ENCODE measurements at places on chromosomes 1 and 21.

DNA sequence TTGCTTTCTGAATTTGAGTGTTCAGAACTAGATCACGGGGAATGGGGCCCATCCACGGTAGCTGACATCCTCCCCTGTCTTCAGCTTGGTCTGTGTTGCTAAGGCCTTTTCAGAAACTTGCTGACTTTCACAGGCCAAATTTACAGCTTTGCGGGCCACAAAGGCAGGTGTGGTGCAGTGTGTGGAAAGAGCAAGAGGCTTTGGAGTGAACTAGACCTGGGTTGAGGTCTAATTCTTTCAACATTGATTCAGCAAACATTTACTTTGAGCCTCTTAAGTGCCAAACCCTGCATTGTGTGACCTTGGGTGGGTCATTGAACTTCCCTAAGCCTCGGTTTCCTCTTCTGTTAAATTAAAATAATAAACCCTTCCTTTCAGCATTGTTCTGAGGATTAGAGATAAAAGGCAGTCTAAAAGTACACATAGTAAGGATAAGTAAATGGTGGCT, 24.3 kb downstream of the STPG1 start:
- DNase-seq: no peak

DNA sequence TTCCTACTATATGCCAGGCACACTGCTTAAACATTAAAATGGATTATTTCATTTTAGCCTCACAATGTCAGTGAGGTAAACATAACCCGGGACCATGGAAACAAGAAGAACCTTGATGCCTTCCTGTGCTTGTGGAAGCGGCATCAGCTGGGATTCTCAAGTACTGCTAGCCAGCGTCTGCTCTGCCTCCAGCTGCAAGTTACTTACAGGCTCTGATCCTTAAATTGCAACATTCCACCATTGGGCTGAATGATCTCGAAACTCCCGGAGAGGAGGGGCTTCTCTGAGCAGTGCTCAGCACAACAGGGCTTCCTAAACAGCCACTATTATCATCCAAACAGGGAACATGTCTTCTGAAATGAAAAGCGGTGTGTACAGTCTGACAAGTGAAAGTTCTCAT, 6.7 kb upstream of the MAN1C1 start:
- DNase-seq: no peak

DNA sequence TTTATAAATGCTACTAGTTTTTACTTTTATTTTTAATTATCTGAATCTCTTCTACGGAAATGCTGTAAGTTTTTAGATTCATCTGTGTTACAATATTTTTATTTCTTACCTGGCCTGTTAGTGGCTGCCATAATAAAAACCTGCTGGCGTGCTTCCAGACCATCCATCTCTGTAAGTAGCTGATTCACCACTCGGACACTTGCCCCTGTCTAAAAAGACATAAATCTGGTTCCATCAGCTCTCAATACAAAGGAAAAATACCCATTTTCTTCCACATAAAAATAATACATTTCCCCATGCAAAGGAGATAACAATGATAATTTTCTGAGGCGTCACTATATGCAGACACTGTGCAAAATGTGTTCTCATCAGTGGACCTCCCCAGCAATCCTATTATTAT, 62.0 kb downstream of the NVL start:
- DNase-seq: no peak

DNA sequence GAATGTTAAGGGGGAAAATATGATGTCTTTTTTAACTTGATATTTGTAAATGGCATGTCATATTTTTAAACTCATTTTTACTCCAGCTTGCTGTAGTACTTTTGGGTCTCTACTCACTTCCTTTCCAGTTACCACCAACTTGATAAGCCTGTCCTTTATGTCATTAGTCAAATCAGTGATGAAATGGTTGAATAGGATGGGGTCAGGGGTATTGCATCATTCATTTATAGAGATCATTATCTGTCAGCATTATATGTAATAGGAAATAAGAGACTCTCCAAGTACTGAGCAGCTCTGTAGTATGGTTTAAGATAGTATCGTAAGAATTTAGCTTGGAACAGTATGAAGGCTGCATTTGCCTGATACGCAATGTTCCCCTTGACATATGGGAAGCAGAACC, 227.3 kb downstream of the BRINP3 start:
- no peak for DNase-seq

DNA sequence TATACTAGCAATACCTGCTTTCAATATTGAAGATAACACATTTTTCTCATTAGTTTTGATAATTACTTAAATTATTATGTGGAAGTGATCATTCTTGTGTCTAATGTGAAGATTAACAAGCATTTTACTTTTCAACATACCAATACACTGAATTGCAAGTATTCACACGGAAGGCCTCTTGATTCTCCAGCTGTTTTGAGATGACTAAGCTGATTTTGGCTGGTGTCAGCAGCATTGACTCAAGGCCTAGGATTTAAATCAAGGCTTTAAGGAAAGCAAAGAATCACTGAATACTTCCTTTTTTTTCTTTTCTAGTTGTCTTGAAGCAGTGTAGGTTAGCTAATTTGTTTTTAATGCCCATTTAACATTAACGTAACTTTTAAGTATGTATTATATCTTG, 373.7 kb downstream of the SRGAP2C start:
- no peak for DNase-seq

DNA sequence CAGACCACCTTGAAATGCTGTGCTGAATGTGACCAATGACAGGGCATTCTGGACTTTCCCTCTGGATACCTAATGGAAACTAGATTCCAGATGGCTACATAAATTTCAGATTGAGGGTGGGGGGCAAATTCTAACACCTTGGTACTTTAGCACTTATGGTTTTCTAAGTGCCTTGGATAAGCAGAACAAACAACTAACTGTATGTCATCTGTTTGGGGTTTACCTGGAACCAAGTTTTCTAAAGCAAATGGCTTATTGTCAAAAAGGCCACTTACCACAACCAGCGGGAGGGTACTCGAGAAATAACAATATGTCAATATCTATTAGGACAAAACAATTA, 39.1 kb downstream of the GPR3 start:
- no peak for DNase-seq
